Osteoblast (primary cell): ENCODE measurements at places on chromosomes 12 and 14. TPM values are rescaled to one million over a fixed set of nuclear protein-coding genes. Genes with fewer than 3 reads are reported as not detected.

DNA sequence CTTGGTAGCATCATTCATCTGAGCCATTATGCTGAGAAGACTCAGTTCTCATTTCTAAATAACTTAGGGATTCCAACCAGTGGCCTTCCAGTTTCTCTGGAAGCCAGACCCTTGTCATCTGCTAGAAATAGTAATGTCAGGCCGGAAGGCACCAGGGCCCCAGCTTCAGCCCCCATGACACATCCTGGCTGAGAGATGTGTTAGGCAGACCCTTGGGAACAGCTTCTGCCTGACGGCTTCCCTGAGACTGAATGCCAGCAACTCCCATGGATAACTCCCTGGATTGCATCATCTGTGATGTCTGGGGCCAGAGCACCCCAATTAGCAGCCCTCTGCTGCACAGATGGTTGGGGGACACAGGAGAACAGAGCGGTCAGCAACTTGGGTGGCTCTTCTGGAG is 583.5 kb upstream of the TBX3 start:
- no peak for DNase-seq

DNA sequence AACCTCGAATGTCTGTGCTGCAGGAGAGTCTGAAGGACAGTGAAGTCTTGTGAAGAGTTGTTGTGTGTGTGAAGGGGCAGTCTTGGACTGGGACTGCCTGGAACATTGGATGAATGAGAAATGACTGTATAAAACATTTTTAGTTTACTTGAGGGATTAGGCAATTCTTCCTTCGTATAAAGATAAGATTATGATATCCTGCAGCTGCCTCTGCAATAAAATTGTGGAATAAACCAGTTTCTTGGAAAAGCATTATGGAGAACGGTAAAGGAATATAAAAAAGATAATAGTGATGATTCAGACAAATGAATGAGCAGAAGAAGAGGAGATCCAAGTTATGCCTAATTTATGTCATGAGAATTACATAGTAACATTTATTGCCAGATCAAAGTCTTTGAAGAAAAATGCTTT is 30.9 kb upstream of the LUM start:
- peak; percentile 66 for DNase-seq

DNA sequence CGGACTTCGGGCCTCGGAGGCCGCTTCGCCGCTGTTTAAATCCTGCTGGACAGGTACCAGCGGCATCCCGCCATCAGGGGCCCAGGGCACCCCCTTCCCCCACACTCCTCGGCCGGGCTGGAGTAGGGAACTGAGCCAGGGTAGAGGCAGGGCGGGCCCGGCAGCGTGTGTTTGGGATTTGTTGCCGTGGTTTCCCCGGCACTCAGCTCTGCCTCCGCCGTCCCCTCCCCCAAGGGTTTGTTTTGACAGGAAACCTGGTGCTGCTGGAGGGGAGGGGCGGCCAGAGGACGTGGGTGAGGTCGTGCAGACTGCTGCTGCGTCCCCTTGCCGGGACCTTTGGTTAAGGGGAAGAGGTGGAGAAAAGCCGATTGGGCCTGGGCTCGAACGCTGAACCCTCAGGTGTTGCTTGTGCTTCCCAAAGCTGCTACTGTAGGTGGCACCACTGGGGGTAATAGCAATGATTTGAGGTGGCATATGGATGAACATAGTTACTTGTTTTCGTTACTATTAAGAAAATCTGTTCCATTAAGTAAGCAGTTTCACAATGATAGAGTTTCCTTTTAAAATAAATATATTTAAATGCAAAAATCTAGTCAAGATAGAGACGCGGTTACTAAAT is 778 bp downstream of the TCP11L2 start:
- peak; percentile 96 for DNase-seq

DNA sequence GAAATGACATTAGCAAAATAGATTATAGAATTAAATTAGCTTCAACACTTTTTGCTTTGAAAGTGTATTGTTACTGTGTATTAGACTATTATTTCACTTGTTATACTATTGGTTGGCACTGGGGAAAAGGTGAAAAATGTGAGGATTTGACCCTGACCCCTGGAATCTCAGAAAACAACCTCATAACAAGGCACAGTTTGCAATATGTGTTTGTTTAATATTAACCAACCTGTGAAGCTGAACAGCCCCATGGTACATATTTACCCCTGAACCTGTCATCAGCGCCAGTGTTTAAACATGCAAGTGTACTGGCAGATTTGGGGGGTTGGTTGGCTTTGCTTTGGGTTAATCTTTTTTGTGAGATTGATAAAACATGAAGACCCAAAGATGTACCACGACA is 11.7 kb downstream of the SLC38A4 start:
- no peak for DNase-seq

DNA sequence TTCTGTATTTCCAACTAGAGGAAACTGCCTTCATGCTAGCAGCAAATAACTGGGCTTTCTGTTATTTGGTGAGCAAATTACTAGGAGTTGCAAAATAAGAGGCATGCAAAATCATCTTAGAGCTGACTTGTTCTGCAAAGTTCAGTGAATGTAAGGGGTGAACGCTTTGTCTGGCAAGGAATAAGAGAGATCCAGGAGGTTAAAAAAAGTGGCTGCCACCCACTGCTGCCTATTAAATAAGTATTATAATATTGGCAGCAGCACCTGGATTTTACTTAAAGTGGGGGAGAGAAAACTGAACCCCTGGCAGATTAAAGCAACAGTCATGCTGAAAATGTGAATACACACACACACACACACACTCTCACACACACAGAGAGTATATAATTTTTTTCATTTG is 557.0 kb downstream of the FLRT2 start:
- DNase-seq, result peak; percentile 5

Gene CNTN1
- 0.29 and 0.36 TPM in 2 replicates for total RNA-seq

DNA sequence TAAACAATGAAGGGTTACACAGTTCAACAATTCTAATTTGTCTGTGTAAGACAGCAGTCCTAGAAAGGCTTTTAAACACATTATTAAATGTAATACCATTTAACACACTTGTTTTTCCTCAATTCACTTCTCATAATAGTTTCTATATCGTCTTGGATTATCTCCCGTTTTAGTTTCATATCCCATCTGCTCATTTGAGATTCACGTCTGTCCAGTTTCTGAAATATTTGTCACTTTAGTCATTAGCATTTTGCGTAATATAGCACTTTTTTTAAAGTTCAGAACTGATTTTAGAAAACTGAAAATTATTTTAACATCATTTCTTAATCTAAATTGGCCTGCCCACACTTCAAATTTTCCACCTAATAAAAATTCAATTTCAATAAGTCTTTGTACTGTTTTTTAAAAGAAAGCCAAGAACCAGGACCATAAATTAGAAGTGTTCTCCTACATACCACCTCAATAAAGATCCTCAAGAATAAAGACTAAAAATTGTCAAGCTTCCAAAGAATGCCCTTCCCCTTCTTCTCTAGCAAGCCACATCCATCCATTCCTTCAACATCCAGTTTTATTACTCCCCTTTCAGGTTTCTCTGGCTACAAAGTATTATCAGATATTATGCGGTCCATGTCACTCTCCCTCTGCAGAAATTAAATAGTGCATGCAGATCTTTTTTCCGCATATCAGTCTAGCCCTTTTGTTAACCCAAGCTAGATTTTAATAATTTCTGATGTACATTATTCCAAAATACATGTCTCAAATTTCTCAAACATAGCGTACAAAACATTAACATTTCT is 11.9 kb downstream of the MED13L start:
- DNase-seq, result no peak

GRCh38 chr14:65360144-65360784 is 52.3 kb upstream of the FUT8 start:
- DNase-seq, result no peak

Gene DDN
- total RNA-seq, result under 0.01 and 0.29 TPM in 2 replicates

DNA sequence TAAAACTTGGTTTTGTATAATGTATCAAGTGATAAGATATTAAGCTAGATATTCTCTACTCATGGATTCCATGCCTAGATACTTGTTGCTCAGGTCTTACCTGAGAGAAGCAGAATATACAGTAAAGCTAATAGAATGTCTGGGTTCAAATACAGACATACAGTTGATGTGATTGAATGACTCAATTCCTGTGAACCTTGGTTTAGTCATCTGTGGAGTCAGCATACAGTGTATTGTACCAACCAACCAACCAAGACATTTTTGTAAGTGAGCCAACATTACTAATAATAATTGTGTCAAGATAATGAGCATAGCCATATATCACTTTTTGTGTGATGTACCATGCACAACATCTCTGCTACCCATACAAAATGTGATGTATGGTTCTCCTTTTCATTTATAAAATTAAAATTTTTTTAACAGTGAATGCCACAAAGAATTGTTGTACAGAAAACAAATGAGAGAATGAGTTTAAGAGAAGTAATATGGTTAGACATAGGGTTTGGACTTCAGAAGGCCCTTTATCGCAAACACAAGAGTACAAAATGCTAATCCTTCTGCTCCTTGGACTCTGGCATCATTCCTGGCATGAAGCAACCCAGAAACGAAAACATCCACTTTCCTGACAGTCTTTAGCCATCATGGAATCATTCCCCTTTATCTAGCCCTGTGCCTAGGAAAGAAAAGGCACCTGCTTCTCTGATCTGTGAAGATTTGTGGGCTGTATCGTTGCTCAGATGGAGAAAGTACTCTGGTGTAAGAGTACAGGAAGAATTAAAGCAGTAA is 977.2 kb upstream of the USP15 start:
- no peak for DNase-seq

DNA sequence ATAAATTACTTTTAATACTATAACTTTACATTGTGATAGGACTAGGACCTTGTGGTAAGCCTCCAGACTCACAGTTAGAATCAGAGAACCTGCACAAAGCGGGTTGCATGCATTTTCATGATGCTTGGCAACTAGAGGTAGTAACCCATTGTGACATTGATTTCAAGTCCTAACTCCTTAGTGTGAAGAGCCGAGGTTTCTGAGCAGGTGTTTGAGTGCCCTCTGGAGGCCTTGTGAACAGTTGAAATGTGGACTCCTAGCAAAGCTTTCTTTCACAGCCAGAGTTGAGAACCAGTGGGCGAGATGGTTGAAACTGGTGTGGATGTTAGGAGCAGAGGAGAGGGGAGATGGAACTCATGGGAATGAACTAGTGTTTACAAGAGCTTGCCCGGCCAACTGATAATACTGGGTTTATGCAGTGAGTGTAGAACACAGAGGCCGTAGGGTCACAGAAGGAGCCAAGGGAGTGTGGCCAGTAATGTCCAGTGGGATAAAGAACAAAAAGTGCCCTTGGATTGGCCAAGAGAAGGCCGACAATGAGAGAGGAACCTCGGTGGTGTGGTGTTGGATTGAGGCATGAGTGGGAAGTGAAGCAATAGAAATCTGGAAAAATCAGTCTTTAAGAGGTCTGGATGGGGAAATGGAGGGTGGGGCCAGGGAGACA is 10.9 kb downstream of the ZNF664 start:
- no peak for DNase-seq

DNA sequence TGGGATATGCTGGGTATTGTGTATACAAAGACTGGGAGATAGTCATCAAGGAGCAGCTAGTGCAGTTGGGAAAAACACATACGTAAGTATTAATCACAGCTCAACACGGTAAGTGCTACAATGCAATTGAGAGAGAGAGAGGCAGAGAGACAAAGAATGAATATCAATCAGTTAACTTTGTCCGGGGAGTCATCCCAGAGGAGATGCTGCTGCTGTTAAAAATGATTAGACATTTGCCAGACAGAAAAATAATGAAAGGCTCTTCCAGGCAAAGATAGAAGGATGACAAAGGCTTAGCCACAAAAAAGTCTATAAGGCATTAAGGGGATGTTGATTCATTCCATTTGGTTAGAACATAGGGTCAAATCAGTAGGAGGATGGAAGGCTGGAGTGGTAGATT is 45.1 kb downstream of the AKAP6 start:
- peak; percentile 49 for DNase-seq

Gene GPR137C
- total RNA-seq, result 0.36 and 0.59 TPM in 2 replicates

DNA sequence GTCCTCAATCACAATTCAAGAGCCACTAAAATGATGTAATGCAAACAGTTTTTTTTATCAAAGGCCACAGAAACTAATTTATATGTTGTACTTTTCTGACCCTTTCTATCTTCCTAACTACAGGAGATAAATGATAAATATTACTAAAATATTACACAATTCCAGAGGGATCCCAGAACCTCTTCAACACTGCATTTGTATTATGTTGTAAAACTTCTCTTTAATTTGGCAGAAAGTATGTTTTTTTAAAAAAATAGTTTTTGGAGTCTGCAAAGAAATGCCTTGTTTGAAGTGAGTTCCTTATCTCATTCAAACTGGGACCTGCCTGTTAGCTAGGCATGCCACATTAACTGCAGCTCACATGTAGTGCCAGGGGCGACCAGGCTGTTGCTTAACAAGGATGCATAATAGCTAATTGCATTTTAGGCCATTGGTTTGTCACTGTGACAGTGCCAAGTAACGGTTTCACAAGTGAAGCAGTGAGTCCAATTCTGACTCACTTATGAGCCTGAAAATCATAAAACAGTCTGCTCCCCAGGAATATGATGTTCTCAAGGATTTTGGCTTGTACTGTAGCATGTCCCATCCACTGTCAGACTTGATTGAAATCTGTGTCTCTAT is 266.9 kb downstream of the KTN1 start:
- peak; percentile 85 for DNase-seq

DNA sequence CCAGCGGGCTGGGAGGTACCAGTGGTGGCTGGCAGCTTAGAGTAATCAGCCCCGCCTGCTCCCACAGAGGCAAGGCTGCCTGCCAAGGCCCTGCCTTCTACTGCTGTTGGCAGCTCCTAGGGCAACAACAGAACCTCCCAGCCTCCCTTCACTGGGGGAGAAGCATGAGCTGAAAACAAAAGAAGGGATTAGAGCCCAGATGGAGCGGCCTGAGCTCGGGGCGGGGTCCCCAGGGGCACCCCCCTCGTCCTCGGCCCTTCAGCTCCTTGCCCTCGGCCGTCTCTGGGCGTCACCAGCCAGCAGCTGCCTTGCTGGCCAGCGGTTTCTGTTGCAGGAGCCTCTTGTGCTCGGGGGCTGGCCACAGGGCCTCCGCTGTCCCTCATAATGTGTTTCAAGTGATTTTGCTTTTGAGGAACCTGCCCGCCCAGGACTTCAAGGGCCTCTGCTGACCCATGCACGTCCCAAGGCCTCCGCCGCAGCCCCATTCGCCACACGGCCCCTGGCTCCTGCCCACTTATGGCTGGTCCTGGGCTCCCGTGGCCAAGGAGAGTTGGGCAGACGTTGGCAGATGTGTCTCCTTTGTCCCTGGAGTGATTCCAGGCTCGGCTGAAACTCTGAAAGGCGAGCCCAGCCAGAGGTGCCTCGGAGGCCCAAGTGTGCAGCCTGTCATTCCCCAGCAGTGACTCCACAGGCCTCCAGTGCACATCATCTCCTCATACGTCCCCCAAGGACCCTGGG is 49.7 kb downstream of the PSMA6 start:
- peak; percentile 97 for DNase-seq

Gene C3AR1
- 0.29 and 0.72 TPM in 2 replicates for total RNA-seq
